ENCODE measurements at places on chromosomes 13 and 19. TPM values are rescaled to one million over a fixed set of nuclear protein-coding genes. Genes with fewer than 3 reads are reported as not detected.

GRCh38 chr13:111099290-111099689, 15.8 kb upstream of the ARHGEF7 start:
- no peaks in the 10 kb centered on the region for H3K36me3 ChIP-seq
- no peak overlapping the region for H3K27ac ChIP-seq
- H3K4me1 ChIP-seq: no peaks in the 10 kb centered on the region
- no peak for DNase-seq
- H3K4me3 ChIP-seq: no peak overlapping the region

DNA sequence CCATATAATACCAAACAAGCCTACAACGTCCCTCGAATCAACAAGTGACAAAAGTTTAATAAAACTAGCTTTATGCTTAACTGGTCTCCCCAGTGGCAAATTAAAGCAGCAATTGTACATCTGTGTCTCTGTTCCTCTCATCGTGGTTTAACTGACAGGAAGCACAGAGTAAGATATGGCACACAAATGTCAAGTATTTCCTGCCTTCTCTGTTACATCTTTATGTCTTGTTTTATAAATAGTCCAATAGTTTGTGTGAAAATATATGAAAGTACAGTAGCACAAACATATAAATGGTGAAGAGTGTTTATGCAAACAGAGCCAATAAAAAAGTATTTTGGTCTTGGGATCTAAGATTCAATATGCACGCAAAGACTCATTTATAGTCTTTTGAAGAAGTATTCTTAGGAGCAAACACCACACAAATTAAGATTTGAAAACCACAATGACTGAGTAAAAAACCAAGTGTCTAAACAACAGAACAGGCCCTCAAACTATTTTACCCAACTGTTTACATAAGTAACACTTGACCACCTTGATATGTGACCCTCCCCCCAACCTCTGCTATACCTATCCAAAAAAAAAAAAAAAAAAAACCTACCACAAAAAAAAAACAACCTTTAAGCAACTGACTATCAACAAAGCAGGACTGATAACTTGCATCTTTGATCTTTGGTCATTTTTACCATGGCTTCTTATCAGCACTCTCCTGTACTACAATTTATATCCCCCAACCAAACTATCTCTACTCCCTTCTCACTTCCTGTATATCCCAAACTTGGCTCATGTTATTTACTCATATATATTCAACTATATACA, 14.0 kb downstream of the ELF1 start:
- H3K27me3 ChIP-seq: no peaks in the 10 kb centered on the region
- peaks cover 2% of the 10 kb centered on the region for H3K36me3 ChIP-seq
- peak overlapping the region; percentile 73 for H3K27ac ChIP-seq
- DNase-seq: peak; percentile 78
- H3K4me3 ChIP-seq: peak overlapping the region; percentile 15
- peaks cover 23% of the 10 kb centered on the region for H3K4me1 ChIP-seq

GRCh38 chr13:21930536-21930935, 259.7 kb downstream of the FGF9 start:
- no peak overlapping the region for H3K4me3 ChIP-seq
- no peak for DNase-seq
- H3K27me3 ChIP-seq: no peaks in the 10 kb centered on the region
- H3K27ac ChIP-seq: no peak overlapping the region

GRCh38 chr19:16888629-16889365, at the start of gene F2RL3:
F2RL3 (plus strand) TSS chr19:16888999; CDS start chr19:16889190, 191 bp downstream.
- no peak within 1 kb of the TSS for H3K4me3 ChIP-seq
- H3K27ac ChIP-seq: no peak within 1 kb of the TSS
- no peaks in the 10 kb centered on the region for H3K36me3 ChIP-seq

DNA sequence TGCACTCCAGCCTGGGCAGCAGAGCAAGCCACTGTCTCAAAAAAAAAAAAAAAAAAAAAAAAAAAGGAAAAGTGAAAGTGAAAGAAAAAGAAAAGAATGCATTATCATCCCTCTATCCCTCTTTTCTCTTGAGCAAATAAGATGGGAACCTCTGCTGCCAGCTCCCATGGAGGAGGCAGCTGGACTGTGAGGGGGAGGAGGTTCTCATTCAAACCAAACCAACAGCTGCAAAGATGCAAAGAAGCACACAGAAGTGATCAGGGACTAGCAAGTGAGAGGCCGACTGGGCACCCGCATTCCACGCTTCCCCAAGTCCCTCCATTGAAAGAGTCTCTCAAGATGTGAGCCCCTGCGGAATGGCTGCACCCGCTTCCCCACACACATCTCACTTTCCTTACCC, 63.5 kb downstream of the TSHZ3 start:
- H3K27ac ChIP-seq: no peak overlapping the region
- no peaks in the 10 kb centered on the region for H3K4me1 ChIP-seq
- H3K27me3 ChIP-seq: no peaks in the 10 kb centered on the region
- no peaks in the 10 kb centered on the region for H3K36me3 ChIP-seq

DNA sequence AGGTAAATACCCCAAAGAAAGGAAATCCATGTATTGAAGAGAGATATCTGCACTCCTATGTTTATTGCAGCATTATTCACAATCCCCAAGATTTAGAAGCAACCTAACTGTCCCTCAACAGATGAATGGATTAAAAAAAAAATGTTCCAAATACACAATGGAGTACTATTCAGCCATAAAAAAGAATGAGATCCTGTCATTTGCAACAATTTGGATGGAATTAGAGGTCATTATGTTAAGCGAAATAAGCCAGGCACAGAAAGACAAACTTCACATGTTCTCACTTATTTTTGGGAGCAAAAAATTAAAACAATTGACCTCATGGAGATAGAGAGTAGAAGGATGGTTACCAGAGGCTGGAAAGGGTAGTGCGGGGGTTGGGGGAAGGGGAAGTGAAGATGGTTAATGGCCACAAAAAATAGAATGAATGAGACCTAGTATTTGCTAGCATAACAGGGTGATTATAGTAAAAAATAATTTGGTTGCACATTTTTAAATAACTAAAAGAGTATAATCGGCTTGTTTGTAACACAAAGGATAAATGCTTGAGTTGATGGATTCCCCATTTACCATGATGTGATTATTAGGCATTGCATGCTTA, 9.7 kb upstream of the ZNF709 start:
- no peaks in the 10 kb centered on the region for H3K36me3 ChIP-seq
- H3K4me3 ChIP-seq: no peak overlapping the region
- H3K27me3 ChIP-seq: no peaks in the 10 kb centered on the region
- no peak for DNase-seq
- H3K27ac ChIP-seq: no peak overlapping the region
- H3K4me1 ChIP-seq: peaks cover 9% of the 10 kb centered on the region

DNA sequence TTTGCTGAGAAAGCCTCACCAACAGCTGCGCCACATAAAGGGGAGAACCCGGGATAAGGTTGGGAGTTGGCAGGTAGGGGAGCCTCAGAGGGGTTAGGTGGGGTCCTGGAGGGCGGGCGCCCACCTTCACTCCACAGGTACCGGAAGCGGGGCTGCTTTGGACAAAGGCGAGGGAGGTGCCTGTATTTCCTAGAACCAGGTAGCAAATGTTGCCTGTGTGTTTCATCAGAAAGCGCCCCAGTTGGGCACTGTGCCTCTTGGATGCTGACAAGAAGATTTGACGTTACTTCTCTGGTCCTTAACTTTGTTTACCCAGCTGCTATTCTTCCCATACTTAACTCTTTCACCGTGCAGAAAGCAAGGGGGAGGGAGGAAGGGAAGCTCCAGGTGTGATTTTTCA, 278.9 kb downstream of the ZNF536 start:
- H3K27ac ChIP-seq: no peak overlapping the region
- H3K36me3 ChIP-seq: no peaks in the 10 kb centered on the region
- no peak for DNase-seq
- H3K4me1 ChIP-seq: no peaks in the 10 kb centered on the region
- H3K4me3 ChIP-seq: no peak overlapping the region

DNA sequence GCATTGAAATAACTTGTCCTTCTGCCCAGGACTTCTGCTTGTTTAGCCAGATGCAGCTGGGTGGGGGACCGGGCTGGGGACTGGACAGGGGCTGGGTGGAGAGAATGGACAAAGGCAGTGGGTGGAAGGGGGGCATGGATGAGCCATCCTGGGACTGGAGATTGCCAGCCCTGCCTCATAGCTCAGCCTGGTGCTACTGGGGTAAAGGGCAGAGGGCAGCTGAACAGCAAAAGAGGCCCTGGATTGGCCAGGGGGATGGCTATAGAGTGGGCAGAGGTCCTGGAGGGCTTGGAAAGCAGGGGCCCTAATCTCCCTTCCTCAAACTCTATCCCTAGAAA, 17.7 kb upstream of the PLAUR start:
- no peaks in the 10 kb centered on the region for H3K4me1 ChIP-seq
- H3K27ac ChIP-seq: no peak overlapping the region
- no peaks in the 10 kb centered on the region for H3K36me3 ChIP-seq
- no peaks in the 10 kb centered on the region for H3K27me3 ChIP-seq
- no peak overlapping the region for H3K4me3 ChIP-seq
- no peak for DNase-seq

DNA sequence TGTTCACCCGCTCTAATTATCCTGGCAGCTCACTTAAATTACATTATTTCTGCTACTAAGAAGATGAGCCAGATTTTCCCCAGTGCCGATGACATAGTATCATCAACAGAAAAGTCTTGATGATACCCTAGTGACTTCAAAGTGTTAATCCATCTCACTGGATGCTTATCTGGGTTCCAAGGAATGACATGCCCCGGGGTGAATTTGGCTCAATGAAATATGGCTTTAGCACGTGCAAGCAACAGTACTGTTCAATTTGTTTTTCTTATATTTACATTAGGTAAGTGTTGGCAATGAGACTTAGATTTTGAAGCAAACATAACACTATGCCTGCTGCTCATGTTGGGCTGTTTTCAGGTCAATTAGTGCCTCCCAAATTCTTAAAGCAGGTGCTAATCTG, 548.2 kb upstream of the SLITRK1 start:
- no peaks in the 10 kb centered on the region for H3K27me3 ChIP-seq
- no peak for DNase-seq
- H3K4me1 ChIP-seq: no peaks in the 10 kb centered on the region
- H3K27ac ChIP-seq: no peak overlapping the region
- H3K36me3 ChIP-seq: no peaks in the 10 kb centered on the region
- no peak overlapping the region for H3K4me3 ChIP-seq

GRCh38 chr19:41821003-41821735, 23.3 kb downstream of the LYPD4 start:
- H3K36me3 ChIP-seq: no peaks in the 10 kb centered on the region
- peak; percentile 71 for DNase-seq
- no peak overlapping the region for H3K4me3 ChIP-seq
- no peak overlapping the region for H3K27ac ChIP-seq
- no peaks in the 10 kb centered on the region for H3K27me3 ChIP-seq

DNA sequence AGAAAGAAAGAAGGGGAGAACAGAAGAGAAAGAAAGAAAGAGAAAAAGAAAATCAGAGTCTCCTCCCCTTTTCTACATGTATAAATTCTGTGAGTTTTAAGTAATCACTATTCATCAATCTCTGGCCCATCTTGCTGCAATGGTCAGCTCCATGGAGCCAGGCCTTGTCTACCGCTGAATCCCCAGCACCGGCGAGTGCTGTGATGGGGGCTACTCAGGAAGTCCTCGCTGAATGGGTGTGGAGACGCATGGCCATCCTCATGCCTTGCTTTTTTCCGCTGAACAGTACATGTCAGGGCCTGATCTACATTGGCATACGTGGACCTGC, 29.9 kb downstream of the GPR42 start:
- no peak for DNase-seq
- peaks cover 2% of the 10 kb centered on the region for H3K4me1 ChIP-seq
- no peaks in the 10 kb centered on the region for H3K36me3 ChIP-seq
- H3K4me3 ChIP-seq: no peak overlapping the region

DNA sequence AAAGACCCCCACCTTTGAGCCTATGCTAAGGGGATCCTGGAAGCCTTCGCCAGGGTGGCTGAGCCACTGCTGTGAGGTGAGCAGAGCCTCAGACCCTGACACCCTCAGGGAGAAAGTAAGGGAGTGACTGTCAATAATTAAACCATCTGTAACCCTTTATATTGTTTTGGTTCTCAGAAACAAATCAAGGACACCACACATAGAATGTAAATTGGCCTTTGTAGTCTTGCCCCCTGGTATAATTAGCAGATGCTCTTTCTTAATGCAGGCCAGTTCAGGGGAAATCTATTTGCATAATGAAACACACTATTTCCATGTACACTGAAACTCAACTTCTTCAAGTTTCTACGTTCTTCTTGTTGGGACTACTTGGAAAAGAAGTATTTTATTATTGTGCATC, 127.7 kb upstream of the EDNRB start:
- H3K4me1 ChIP-seq: no peaks in the 10 kb centered on the region
- H3K27ac ChIP-seq: no peak overlapping the region
- no peak overlapping the region for H3K4me3 ChIP-seq
- H3K27me3 ChIP-seq: no peaks in the 10 kb centered on the region

- peaks cover 3% of the 10 kb centered on the region for H3K4me1 ChIP-seq
- no peaks in the 10 kb centered on the region for H3K27me3 ChIP-seq
- H3K27ac ChIP-seq: no peak overlapping the region
- DNase-seq: no peak
- no peak overlapping the region for H3K4me3 ChIP-seq
Measured at GRCh38 chr19:45069056-45069455, 7.2 kb downstream of the ZNF296 start.

DNA sequence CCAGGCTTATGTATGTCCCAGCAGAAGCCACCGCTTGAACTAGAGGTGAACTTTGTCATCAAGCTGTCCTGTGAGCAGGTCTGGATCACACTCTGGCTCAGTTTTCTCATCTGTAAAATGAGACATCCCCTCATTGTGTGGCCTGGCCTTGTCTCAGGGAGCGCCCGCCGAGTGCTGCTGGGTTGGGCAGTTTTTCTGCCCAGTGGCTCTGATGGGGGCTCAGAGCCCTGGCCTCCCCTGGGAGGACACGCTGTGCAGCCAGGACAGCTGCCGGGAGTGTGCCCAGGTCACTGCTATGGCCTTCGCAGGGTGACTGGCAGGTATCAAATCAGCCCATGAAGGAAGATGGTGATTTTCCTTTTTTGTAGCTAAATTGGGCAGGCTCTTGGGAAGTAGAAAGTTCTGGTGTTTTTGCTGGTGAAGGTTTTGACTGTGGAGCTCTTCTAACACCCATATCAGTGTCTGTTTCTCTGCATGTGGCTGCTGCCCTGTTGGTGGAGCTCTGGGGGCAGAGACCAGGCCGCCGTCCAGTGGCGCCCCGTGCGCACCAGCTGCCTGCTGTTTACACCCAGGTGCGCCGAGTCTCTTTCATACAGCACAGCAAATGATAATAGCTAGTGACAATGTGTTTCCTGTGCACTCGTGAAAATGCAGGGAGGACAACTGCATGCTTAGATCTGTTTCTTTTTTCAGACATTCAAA, 40.8 kb downstream of the SLC7A9 start:
- no peaks in the 10 kb centered on the region for H3K36me3 ChIP-seq
- H3K4me3 ChIP-seq: no peak overlapping the region
- no peak overlapping the region for H3K27ac ChIP-seq
- DNase-seq: no peak
- H3K4me1 ChIP-seq: no peaks in the 10 kb centered on the region

GRCh38 chr13:112582263-112582662, 5.7 kb downstream of the TUBGCP3 start:
- H3K27ac ChIP-seq: no peak overlapping the region
- no peak overlapping the region for H3K4me3 ChIP-seq
- H3K36me3 ChIP-seq: no peaks in the 10 kb centered on the region
- H3K4me1 ChIP-seq: peaks cover 10% of the 10 kb centered on the region
- no peaks in the 10 kb centered on the region for H3K27me3 ChIP-seq

The PEX11G gene
- 0.33 TPM for total RNA-seq

The NCAN gene
- total RNA-seq: not detected

The FFAR3 gene
- 0.92 TPM for total RNA-seq

The BEST2 gene
- total RNA-seq: not detected

The SMAD9 gene
- not detected for total RNA-seq
